Central memory CD4-positive, alpha-beta T cell (primary cell): ENCODE measurements at places on chromosomes 1 and 21.

GRCh38 chr1:182392050-182393028 is 749 bp upstream of the GLUL start:
- DNase-seq, result peak; percentile 12

GRCh38 chr1:218299416-218299815 is 14.3 kb downstream of the RRP15 start:
- no peak for DNase-seq

DNA sequence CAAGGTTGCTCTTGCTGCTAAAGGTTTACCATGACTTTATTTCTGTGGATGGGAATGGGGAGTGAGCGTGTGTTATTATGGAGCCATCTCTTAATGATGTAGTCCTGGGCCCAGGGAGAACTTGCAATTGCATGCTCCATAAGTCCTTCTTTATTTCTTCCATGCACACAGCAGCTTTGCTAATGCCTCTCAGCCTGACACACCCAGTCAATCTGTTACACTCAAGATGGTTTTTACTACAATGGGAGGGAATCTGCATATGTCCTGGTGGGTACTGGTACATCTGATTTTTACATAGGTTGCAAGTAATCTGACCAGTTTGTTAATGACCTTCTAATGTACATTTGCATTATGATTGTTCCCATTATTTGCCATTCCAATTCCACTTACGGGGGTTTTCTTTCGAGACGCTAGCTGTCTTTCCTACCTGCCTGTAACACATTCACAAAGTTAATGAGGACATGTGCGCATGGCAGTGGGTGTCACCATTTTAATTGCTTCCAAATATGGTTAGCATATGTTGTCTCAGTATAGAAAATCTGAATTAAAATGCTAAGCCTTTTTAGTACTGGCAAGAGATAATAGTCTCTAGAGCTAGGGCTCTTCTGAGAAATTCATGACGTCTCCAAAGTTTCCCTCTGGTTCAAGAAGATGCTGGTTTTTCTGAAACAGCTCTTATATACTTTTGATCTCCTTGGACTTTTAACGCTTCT is 188.2 kb downstream of the GRIK1 start:
- DNase-seq, result no peak

- no peak for DNase-seq
These were observed 368.4 kb upstream of the GREM2 start for GRCh38 chr1:240980342-240980741.

- DNase-seq, result no peak
These were observed 70.0 kb downstream of the CLCA4 start for GRCh38 chr1:86616871-86617270.
